Esophagus mucosa (tissue), 1 donor: ENCODE measurements at places on chromosomes 7 and 10. TPM values are rescaled to one million over a fixed set of nuclear protein-coding genes. Genes with fewer than 3 reads are reported as not detected.
A peak's percentile ranks its signal among the peaks of the same experiment; 100 is the strongest.

- no peak for ATAC-seq
These were observed 46.7 kb downstream of the ZNF777 start for GRCh38 chr7:149414171-149414570.

GRCh38 chr10:84340187-84340586 is 11.8 kb downstream of the CCSER2 start:
- ATAC-seq: no peak

DNA sequence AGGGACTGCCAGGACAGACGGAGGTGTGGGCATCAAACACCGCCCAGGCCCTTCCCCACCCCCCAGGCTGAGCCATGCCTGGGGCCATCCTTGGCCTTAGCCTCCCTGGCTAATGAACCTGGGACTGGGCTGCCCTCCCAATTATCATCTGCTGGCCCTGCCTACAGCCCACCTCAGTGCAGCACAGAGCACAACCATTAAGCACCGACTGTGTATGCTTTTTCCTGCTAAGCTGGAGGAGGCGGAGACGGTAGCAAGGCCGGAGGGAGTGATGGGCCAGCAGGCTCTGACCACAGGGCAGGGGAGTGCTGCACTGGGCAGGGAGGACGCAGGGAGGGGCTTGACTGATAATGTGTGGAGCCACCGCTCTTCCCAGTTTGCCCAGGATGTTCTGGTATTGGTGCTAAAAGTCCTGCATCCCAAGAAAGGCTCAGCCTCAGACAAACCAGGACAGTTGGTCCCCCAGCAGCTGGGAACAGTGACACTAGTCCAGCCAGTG is 72.0 kb downstream of the C10orf143 start:
- no peak for ATAC-seq

GRCh38 chr7:37549076-37549931 is 100.6 kb upstream of the ELMO1 start:
- no peak for ATAC-seq

DNA sequence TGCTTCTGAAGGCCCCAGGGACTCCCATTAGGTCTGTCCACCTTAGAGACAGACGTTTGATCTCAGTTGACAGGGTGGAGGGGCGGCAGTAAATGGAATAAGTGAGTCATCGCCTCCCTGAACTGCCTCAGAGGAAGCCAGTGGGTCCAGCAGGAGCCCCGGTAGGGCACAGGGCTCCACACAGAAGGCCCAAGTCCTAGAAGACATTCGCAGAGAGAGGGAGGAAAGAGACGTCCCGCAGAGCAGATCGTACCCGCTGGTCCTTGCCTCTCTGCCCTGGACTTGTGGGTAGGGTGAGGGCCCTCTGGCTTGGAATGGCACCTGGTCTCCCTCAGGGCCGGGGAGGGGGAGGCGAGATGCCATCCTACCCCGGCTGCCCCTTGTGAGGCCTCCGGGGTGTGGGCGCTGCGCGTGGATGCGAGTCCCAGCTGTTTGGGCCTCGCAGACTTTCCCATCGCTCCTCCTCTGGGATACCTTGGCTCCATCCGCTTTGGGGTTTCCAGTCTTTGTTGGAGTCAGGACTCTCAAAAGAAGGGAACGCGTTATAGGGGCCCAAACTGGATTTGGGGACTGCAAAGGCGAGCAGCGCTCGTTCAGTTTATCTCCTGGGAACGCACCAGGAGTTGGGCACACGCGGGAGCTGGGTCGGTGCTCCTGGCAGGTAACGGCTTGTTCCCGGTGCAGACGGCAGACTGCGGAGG is 5.1 kb downstream of the TLX1 start:
- ATAC-seq: no peak

- ATAC-seq: no peak
These were observed 3.8 kb downstream of the KAZALD1 start for GRCh38 chr10:101065481-101066145.

DNA sequence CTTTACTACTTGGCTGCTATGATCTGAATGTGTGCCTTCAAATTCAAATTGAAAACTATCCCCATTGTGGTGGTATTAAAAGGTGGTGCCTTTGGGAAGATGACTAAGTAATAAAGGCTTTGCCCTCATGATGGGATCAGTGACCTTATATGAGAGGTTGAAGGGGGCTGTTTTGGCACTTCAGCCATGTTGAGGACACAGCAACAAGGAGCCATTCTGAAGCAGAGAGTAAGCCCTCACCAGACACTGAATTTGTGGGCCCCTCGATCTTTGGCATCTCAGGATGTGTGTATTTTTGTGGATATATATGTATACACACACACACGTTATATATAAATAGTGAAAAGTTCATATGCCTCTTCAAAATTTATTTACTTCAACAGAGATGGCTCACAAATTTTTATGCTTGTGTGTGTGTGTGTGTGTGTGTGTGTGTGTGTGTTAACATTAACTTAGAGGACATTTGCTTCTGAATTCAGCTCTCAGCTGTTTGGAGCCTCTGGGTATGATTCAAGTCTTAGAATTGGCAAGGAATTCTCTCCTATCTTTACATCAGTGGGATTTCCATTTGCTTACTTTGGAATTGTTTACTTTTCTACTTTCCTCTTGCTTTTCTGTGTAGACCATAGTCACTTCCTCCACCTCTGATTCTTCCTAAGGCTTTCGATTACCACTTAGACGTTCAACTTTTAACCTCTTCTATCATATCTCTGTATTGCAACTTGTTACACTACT is 66.6 kb downstream of the MAGI2 start:
- no peak for ATAC-seq

- no peak for ATAC-seq
These were observed 507.4 kb upstream of the COBL start for GRCh38 chr7:51824050-51824449.

GRCh38 chr10:34219753-34220548 is 595.1 kb downstream of the PARD3 start:
- no peak for ATAC-seq

GRCh38 chr10:1054684-1055083 is 1.5 kb upstream of the WDR37 start:
- peak; percentile 66 for ATAC-seq

- ATAC-seq: no peak
These were observed 85.4 kb upstream of the PDGFA start for GRCh38 chr7:604884-605531.

GRCh38 chr7:73577627-73578341 is 595 bp downstream of the TBL2 start:
- ATAC-seq: peak; percentile 13

- ATAC-seq: peak; percentile 42
These were observed 102.3 kb downstream of the JAZF1 start for GRCh38 chr7:28078036-28078901.

GRCh38 chr7:130273933-130274255 is 7.2 kb downstream of the CPA2 start:
- ATAC-seq: no peak

DNA sequence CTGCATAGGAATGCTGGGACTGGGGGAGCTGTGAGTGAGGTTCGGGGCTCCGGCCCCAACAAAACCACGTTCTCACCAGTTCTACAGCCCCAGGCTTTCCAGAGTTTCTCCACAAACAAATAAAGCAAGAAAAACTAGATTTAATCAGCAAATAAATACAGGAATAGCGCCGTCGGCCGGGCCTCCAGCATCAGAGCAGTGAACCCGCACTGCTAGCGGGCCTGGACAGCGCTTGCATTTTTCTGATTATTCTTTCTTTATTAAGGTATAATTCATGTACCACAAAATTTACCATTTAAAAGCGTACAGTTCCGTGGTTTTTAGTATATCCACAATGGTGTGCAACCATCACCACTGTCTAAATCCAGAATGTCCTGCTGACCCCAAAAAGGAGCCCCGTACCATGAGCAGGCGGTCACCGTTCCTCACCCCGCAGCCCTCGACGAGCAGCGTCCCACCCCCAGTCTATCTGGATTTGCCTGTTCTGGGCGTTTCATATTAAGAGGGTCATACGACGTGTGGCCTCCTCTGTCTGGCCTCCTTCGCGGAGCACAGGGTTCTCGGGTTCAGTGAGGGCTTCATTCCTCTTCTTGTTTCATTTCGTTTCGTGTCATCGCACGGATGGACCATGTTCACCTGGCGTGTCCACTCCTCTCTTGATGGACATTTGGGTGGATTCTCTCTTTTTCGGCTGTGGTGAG is 35.5 kb upstream of the FOXL3 start:
- no peak for ATAC-seq

DNA sequence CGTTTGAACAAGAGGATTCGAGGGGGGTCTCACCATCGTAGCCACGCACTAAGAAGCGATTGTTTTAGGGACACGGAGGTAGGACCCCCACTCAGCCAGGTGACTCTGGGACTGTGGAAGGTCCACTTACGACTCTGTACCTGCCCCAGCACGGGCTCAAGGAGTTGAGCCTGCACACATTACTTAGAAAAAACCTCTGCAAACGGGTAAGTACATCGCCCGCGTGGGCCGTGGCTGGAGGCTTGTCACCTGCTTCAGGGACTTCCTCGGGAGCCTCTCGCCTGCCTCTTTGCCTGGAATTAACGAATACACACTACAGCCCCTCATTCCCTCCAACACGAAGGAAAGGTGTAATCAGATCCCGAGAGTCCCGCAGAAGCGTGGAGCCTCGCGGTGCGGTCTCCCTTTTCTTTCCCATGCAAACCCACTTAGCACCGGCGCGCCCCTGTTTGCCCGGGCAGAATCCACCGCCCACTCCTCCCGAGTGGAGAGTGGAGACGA is 826 bp downstream of the PODXL start:
- ATAC-seq: no peak

GRCh38 chr10:92064506-92064905 is 140.9 kb downstream of the BTAF1 start:
- no peak for ATAC-seq

DNA sequence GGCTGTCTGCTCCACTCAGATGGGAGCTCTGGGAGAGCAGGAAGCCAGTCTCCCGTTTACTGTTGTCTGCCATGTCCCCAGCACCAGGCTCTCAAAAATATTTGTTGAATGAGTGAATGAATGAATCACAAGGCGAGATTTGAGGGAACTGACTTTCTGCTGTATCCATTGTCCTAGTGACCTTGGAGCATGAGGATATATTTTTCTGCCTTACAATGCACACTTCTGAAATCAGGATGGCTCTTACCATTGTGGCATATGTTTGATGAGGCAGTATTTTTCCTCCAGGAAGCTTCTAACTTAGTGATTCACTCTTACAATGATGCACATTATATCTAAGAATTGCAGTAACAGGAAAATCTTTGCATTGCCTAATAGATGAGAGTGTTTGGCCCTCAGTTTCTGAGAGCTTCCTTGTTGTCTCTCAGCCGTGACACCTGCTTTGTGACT is 136.4 kb downstream of the RPS24 start:
- peak; percentile 85 for ATAC-seq

- ATAC-seq: peak; percentile 77
These were observed 202.7 kb downstream of the FAM107B start for GRCh38 chr10:14571866-14572507.

GRCh38 chr7:147885869-147886268 is 704.7 kb upstream of the C7orf33 start:
- no peak for ATAC-seq

DNA sequence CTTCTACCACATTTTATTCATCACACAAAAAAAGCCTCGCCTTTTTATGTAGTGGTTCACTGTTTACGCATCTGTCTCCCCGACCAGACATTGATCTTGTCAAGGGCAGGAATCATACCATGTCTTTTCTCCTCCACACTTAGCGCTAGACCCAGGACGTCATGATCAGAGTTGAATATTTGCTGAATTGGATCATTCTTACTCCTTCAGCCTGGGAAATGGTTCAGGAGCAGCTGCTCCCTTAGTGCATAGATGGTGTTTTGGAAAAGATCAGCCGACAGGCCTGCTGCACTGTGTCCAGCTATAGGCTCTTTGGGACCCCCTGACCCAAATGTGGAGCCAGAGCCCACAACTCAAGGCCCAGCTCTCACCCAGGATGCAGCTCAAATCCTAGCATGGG is 249.1 kb upstream of the TMEM72 start:
- no peak for ATAC-seq

- ATAC-seq: no peak
These were observed 133.6 kb upstream of the LRGUK start for GRCh38 chr7:133993547-133993946.

GRCh38 chr7:131655866-131656265 is 99.4 kb upstream of the PODXL start:
- ATAC-seq: no peak

- ATAC-seq: no peak
These were observed 5.9 kb downstream of the LRRC4 start for GRCh38 chr7:128025380-128025779.

- no peak for ATAC-seq
These were observed 920.8 kb upstream of the ZNF722 start for GRCh38 chr7:63077841-63078240.

DNA sequence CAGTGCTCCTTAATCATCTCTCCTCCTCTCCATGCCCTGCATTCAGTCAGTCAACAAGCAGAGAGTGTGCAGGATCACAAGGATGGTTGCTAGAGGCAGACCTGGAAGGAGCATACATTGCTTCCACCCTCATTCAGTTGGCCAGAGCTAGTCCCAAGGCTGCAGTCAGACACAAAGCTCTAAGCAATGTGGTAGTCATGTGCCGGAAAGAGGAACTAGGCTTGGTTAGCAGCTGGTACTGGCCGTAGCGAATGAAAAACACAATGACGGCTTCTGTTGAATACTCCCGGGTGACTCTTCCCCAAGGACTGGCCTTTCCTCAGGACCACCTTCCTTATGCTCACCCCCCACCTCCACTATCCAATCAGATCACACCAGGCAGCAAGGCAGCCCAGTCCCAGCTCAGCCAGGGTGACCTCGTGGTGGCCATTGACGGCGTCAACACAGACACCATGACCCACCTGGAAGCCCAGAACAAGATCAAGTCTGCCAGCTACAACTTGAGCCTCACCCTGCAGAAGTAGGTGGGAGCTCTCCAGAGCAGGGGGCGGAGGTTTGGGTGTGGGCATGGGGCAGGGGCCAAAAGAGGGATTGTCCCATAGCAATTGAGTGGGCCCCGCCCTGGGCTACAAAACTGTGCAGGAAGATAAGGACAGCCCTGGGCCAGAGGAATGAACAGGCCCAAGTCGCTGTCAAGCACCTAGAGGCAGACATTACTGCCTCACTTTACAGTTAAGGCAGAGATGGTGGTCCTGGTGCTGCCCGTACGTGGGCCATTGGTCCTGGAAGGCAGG is 10.9 kb downstream of the LDB3 start:
- ATAC-seq: no peak

DNA sequence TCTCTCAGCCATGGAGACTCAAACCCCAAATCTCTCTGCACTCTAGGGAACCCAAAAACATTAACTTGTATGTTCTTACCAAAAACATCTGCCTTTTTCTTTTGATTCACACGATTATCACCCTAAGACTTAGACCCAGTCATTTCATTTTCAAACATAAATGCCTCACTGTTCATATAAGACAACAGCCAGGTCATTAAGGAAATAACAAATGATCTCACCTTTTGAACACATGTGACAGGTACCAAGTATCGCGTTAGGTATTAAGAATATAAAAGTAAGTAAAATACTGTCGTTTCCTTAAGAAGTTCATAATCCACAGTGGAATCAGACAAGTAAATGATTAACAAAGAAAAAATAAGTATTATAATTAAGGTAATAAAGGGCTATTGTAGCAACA is 8.8 kb downstream of the TM9SF3 start:
- ATAC-seq: peak; percentile 51

Gene UCN3
- not detected for total RNA-seq

Gene LZTS2
- total RNA-seq: 23.0 TPM

Gene FAM24A
- total RNA-seq: not detected

Gene CHCHD2
- 387 TPM for total RNA-seq

Gene LFNG
- 5.7 TPM for total RNA-seq

Gene UPK3B
- total RNA-seq: 9.6 TPM

Gene PRF1
- 0.28 TPM for total RNA-seq

Gene CALN1
- 0.24 TPM for total RNA-seq

Gene ZNF117
- total RNA-seq: 10.7 TPM

Gene TMEM196
- not detected for total RNA-seq

Gene NIPSNAP2
- 30.9 TPM for total RNA-seq

Gene WNT2
- not detected for total RNA-seq

Gene CAMK2B
- total RNA-seq: 1.1 TPM
